ENCODE measurements at places on chromosomes 5 and 9.

GRCh38 chr5:65034029-65034812, 265.5 kb downstream of the CWC27 start:
- DNase-seq = no peak

DNA sequence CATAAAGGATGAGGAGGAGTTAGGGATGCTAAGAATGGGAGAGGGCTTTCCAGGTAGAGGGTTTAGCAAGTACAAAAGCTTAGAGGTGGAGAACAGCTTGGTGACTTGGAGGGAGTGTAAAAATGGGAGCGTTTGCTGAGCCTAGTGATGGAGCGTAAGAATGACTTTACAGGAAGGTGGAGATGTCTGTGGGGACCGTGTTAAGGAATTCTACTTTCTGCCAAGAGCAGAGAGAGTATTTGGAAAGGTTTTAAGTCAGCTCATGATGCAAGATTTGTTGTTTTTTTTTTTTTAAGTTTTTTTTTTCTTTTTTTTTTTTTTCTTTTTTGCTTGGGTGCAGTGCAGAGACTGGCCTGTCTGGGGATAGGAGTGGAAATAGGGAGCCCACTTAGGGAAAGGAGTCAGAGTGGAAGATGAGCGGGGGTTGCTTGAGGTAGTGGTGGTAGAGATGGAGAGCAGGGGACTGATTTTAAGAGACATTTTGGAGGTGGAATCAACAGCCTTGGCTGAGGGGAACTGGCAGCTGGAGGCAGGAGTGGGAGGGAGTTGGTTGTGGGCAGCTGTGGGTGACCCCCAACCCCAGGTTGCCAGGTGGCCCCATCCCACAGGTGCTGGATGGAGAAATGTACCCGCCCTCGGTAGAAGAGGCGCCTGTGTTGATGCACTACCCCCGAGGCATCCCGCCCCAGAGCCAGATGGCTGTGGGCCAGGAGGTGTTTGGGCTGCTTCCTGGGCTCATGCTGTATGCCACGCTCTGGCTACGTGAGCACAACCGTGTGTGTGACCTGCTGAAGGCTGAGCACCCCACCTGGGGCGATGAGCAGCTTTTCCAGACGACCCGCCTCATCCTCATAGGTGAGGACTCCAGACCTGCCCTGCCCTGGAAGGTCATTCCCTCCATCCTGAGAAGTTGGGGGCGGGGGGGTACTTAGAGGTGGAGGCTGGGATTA, 12.4 kb downstream of the PTGS1 start:
- no peak for DNase-seq

DNA sequence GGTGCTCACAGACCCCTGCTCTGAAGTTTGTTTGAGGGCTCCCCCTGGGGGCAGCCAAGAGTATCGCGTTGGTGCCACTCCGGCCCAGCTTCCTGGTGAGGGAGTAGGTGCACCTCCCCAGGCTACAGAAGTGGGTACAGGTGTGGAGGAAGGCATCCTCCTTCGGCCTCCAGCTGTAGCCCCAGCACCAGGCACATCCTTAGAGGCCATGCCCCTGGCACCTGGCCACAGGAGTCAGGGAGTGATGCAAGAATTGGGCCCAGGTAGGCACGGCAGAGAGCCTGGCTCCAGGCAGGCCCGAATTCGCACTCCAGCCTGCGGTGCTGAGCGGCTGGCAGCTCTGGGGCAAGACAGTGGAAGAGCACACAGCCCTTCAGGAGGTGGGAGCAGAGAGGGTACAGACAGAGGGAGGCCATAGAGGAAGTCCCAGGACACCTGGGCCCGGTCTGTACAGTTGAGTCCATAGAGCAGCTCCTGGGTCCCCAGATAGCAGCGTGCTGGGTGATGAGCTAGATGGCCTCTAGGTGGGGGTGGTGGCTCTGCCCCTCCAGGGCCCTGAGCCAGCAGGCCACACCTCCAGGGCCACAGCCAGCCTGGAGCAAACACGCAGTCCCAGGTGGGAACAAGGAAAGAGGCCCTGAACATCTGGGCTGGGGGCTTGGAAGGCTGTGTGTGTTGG, 2.4 kb downstream of the SAPCD2 start:
- peak; percentile 52 for DNase-seq

DNA sequence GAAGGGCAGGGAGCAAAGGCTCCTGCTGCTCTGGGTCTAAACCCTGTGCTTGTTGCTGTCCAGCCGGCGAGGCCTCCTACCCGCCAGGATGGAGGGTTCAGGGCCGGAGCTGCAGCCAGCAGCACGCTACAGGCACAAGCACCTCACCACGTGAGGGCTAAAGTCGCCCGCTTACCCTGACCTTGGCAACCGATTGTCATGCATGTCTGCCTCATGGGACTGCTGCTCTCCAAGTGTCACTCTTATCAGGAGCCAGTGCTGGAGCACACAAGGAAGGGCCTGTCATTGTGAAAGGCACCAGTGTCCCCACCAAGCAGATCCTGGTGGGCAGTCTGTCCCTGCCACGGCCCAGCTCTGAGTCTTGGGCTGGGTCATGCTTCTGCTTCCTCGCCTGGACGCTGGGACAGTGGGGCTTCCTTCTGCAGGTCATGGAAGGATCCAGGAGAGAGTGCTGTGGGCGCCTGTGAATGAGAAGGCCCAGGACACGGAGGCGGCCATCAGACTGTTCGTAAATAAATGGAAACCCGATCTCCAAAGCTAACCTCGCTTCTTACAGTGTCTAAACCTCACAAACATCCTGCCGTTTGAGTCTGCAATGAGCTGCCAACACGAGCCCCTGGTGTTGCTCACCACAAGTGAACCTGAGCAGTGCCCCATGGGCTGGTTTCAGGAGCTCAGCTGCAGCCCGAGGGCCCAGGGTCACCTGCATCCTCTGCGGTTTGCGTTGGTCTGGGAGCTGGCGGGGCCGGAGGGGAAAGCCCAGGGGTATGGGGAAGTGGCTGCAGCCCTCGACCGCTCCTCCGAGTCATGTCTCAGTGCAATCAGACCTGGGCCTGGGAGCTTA, 58.2 kb upstream of the RXRA start:
- DNase-seq = no peak

DNA sequence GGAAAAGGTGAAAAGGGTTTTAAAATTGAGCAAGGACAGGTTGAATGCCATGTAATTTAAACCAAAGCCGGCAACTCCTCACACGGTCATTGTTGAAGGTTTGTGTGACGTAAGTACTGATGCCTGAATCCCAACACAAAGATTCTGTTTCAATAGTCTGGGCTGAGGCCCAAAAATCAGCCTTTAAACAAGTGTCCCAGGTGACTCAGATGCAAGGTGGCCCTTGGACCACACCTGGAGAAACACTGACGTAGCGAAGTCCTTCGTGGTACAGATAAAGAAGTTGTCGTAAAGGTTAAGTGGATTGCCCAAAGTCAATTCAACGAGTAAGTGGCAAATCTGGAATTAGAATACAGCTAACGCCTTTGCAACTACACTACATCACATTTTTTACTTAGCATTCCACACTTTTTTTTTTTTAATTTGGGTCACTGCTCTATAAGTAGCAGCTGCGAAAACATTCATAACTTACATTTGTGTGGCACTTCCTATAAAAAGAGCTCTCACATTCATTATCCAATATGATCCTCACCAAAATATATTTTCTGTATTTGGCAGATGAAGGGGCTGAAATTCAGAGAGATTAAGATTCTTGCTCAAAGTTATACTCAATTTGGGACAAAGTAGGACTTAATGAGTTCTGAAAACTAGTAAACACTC, 111.3 kb downstream of the LPAR1 start:
- DNase-seq = no peak

DNA sequence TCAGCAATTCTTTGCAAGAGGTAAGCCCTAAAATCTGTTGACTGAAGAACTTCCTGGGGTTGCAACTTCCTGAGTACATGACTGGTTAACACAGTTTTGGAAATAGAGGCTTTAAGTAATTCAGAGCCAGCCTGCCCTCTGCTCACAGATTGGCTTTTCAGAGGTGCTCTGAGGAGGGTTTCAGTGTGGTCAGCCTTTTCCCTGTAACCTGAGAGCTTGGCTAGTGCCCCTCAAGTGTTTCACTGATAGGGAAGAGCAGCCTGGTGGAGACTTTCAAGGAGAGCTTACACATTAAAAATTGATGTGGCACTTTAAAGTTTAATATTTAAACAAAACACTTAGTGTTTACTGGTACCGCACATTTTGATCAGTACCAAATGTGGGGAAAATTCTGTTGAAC, 56.7 kb upstream of the FOXB2 start:
- no peak for DNase-seq
